ENCODE measurements at places on chromosomes 2 and 18.

GRCh38 chr2:15159206-15159605, 401.9 kb downstream of the NBAS start:
- DNase-seq: no peak

- no peak for DNase-seq
These were observed 378.4 kb upstream of the SPHKAP start for GRCh38 chr2:228559774-228560415.

- no peak for DNase-seq
These were observed 120.6 kb downstream of the PLB1 start for GRCh38 chr2:28616396-28616999.

DNA sequence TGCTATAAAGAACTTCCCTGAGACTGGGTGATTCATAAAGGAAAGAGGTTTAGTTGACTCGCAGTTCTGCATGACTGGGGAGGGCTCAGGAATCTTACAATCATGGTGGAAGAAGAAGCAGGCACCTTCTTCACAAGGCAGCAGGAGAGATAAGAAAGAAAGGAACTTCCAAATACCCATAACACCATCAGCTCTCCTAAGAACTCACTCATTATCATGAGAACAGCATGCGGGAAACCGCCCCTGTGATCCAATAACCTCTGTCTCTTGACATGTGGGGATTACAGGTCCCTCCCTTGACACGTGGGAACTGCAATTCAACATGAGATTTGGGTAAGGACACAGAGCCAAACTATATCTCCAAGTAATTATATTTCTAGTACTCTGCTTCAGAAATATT, 163.8 kb upstream of the CDH20 start:
- DNase-seq: no peak

GRCh38 chr2:45585267-45585861, 25.7 kb downstream of the SRBD1 start:
- DNase-seq: no peak

GRCh38 chr18:61817086-61817485, 75.7 kb downstream of the RNF152 start:
- DNase-seq: no peak

DNA sequence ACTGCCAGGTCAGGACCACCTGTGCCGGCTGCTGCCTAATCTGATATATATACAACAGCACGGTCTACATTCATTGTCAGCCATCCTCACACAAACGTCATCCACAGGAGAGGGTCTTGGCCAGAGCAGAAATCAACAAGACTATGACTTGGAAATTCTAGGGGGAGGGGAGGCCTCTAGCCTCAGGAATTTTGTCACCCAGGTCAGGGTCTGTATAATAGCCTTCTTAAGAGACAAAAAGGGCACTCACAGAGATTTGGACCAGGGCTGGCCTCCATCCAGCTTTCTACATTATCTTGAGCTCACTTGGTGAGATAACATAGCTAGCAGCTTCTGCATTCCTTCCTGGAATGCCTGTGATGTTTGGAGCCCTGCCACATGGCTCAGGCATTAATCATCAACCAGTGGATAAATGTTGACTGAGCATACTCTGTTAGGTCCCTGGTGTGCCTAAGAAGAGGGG, 50.4 kb upstream of the CTIF start:
- no peak for DNase-seq

- no peak for DNase-seq
These were observed 5.7 kb upstream of the EN1 start for GRCh38 chr2:118853129-118853640.

- peak; percentile 12 for DNase-seq
These were observed 144.1 kb downstream of the PRPF40A start for GRCh38 chr2:152573168-152573567.

DNA sequence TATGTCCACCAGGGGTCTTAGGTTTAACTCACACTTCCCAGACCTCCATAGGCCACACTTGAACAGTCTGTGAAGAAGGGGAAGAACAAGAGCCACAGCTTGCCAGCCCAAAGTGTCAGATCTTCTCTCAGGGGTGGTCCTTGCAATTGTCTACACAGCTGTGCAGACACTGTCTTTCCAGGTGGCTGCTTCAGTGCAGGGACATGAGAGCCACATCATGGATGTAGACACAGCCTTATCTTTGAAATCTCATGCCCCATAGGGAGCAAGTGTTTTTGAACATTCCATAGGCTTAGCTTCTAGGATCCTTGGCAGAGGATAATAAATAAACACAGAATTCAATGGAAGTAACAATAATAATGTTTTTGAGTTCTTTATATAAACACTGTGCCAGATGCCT, 6.7 kb downstream of the ZNF407 start:
- DNase-seq: no peak

DNA sequence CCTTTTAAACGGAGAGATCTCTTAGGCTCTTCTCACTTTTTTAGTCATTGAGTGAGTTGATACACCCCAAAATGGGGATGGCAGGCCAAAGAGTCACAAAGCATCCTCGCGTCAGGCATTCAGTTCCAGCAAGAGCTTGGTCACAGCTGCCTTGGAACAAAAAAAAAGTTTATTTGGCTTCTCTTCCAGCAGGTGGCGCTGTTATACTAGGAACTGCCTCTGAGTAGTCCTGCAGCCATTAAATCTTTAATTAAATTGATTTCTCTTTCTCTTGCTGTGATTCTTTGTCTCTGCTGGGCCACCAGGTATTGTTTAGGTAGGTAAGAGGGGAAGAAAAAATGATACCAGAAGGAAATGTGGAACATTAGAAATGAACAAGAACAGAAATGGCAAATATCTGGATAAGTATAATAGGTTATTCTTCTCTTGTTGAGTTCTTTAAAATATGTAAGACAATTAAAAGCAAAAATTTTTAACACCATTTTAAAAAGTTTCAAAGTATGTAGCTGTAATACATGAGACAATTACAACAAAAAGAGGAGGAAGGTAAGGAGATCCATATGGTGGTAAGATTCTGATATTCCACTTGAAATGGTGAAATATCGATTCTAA, 175.1 kb downstream of the GALNT1 start:
- peak; percentile 37 for DNase-seq

- DNase-seq: no peak
These were observed 76.3 kb downstream of the STPG4 start for GRCh38 chr2:47078541-47079482.

GRCh38 chr2:48045613-48046012, 139.3 kb upstream of the FBXO11 start:
- DNase-seq: no peak

DNA sequence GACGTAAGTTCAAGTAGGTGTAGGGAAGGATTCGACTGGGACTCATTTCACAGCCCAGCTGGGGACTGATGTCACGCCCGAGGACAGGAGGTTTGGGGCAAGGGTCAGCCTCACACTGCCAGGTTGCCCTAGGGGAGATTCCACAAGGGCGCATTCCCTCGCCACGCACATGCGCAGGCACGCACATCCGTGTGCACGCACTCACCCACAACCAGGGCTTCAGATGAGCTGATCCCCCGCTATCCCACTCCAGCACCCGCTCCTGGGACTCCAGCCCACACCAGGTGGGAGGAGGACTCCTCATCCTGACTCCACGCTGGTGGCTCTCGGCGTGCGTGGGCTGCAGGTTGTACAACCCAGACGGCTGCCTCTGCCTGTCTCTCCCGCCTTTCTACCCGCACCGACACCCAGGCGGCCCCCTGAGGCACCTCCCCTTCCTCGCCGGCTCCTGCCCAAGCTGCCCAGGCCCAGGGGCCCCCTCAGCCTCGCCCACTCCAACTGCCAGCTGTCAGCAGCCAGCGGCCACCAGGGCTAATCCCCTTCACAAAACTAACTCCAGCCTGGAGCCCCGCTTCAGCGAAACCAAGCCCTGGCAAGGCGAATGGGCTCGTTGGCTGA, 47.8 kb upstream of the FOSL2 start:
- no peak for DNase-seq

- no peak for DNase-seq
These were observed 227.0 kb upstream of the COPS8 start for GRCh38 chr2:236858661-236859060.

- no peak for DNase-seq
These were observed 135.7 kb downstream of the THADA start for GRCh38 chr2:43460174-43460546.

GRCh38 chr18:32730068-32730467, 42.8 kb downstream of the KLHL14 start:
- DNase-seq: no peak

GRCh38 chr2:23900541-23901322, 26.2 kb downstream of the ATAD2B start:
- no peak for DNase-seq

- no peak for DNase-seq
These were observed 70.8 kb upstream of the NOSTRIN start for GRCh38 chr2:168731616-168732015.

- no peak for DNase-seq
These were observed 716 bp upstream of the SLC39A10 start for GRCh38 chr2:195656161-195656858.

- DNase-seq: no peak
These were observed 224.7 kb downstream of the SLC8A1 start for GRCh38 chr2:40227210-40227609.

GRCh38 chr2:27776097-27776496, 4.6 kb downstream of the MRPL33 start:
- DNase-seq: no peak

GRCh38 chr2:25420820-25421237, 79.1 kb upstream of the DNMT3A start:
- DNase-seq: no peak

DNA sequence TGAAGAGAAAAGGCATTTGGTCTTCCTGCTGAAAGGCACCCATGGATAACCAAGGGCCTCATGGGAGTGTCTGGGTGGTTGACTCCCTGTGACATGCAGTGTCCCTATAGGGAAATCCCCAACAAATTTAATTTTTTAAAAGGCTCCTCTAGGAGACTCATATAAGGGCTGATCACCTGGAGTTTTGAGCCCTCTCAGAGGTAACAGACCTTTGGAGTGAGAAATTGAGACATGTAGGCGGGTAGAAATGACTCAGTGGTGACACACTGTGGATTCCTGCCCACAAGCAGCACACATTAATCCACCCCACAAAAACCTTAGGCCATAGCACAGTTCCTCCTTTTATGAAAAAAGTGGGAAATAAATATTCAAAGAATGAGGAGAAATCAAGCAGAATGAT, 557.0 kb upstream of the CNTNAP5 start:
- no peak for DNase-seq

DNA sequence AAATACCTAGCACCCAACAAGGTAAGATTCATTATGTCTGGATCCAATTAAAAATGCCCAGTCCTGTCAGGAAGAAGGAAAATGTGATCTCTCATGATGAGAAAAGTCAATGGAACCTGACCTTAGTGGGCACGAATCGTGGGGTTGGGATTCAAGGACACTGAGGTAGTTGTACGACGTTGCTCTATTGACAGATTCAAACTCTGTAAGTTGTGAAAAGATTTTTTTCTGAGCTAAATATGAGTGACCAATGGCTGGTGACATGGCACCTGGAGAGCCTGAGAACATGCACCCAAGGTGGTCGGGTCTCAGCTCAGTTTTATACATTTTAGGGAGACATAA, 148.2 kb downstream of the NDUFA10 start:
- DNase-seq: no peak

DNA sequence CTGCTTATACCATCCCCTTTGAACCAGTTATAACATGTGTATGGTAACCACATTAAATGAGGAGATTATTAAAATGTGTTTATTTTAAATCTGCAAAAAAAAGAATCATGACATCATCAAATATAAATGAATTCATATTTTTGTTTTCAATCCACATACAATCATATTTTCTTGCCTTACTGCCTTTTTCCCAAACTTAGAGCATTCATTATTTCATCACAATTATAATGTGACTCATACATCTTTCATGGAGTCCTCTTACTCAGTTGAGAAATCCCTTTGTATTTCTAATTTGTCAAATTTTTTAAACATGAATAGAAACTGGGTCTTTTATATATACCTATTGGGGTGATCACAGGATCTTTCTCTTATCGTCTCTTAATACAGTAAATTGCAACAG, 909.6 kb downstream of the DSC3 start:
- DNase-seq: no peak

Data from stimulated activated CD4-positive, alpha-beta T cell treated with anti-CD3 and anti-CD28 coated beads, Interleukin-12 subunit alpha, Interleukin-12 subunit beta, amount 100 ng/mL, for 24 hours (primary cell).